AML-193 (cell line): ENCODE measurements at places on chromosomes 11 and 22.

DNA sequence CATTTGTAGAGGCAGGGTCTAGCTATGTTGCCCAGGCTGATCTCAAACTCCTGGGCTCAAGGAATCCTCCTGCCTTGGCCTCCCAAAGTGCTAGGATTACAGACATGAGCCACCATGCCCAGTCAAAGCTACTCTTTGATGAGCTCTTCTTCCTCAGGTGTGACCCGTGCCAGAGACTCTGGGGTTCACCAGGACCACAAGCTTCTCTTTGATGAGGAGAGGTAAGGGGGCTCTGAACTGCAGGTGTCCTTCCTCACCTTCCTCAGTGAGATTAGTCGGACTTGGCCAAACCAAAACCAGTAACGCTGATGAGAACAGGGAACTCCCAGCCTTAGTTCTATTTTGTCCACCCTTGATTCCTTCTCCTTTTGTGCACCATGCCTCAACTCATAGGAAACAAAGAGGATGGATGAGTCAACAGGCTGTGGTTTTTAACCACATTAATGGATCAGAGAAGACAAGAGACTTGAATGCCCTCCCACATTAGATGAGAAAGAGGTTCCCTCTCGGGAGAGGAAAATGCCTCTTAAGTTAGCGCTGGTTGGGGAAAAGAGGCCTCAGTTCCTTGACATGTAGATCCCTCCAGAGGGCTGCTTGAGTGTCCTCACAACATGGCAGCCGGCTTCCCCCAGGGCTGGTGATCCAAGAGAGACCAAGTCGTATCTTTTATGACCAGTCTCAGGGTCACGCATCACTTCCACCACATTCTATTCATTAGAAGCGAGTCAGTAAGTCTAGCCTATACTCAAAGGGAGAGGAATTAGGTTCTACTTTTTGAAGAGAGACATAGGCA is 25.7 kb upstream of the CTR9 start:
- peak; percentile 94 for DNase-seq

GRCh38 chr11:19632499-19632834 is 80.2 kb upstream of the NAV2 start:
- no peak for DNase-seq

DNA sequence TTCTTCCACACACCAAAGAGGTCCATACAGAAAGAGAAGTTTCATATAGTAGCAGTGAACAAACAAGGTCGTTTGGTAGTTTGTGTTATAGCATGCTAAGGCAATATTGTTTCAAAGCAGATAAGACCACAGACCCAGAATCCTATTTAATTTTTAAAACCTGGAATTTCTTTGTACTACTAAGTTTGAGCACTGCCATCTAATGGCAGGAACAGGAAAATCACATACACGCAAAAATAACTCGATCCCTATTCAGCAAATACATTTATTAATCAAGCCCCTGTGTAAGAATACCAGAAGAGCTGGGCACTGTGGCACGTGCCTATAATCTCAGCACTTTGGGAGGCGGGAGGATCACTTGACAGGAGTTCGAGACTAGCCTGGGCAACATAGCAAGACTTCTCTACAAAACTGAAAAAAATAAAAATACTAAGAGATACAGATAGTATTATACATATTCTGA is 2.9 kb upstream of the BTBD10 start:
- DNase-seq: peak; percentile 41

GRCh38 chr22:24359452-24360120 is 67.8 kb upstream of the ADORA2A start:
- no peak for DNase-seq

- DNase-seq: no peak
Observed at GRCh38 chr22:45579806-45580725, 77.4 kb downstream of the FBLN1 start.

- DNase-seq: no peak
Observed at GRCh38 chr11:102527684-102528083, 2.9 kb downstream of the MMP7 start.

DNA sequence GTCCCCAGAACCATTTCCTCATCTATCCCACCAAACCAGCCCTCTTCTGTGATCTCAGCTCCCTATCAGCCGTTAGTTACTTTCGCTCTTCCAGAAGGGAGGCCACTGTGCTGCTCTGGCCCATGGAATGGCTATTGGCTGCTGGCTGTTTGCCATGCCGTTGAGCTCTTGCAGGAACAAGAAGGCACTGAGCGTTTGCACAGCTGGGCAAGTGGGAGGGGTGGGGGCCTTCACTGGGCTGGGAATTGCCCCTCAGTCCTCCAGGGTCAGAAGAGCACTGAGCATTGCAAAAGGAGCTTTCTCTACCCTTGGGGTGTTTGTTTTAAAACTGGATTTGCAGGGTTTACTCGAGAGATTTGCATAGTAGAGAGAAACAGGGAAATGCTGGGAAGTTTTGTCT is 129.0 kb upstream of the PARVA start:
- DNase-seq: no peak

- DNase-seq: peak; percentile 82
Observed at GRCh38 chr11:73995247-73995646, 12.6 kb upstream of the UCP2 start.

DNA sequence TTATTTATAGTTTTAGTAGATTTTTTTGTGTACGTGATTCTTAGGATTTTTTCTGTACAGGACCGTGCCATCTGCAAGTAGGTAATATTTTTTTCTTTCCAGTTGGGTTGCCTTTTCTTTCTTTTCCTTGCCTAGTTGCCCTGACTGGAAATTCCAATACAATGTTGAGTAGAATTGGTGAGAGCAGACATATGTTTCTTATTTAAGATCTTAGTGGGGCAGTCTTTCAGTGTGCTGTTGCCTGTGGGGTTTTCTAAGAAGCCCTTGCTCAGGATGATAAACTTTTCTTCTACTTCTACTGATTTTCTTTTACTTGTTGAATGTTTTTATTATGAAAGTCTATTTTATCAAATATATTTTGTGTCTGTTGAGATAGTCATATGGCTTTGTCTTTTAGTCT is 33.0 kb downstream of the ATXN10 start:
- DNase-seq: no peak
